ENCODE measurements at places on chromosomes 6 and 20.

- no peak for DNase-seq
These were observed 23.8 kb upstream of the SAMHD1 start for GRCh38 chr20:36975099-36975818.

- no peak for DNase-seq
These were observed 78.5 kb upstream of the BHLHE23 start for GRCh38 chr20:63085151-63085861.

DNA sequence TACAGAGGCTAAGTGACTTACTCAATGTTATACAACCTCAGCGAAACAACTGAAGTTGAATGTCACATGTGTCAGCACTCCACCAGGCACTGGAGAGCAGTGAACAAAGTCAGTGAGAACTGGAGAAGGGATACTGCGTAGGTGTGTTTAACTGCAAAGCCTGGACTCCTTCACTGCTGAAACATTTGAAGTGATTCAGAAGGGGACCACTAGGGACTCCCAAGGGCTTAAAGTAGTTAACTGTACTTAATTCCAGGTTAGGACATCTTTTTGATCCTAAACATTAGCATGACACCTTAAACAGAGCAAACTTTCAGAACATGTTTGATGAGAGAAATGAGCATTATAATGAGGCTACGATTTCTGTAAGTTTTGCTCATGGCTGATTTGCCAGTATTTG, 45.0 kb upstream of the ZBTB24 start:
- DNase-seq: no peak

- no peak for DNase-seq
These were observed 7.3 kb downstream of the RGS17 start for GRCh38 chr6:153123801-153124200.

GRCh38 chr6:69835414-69836179, 30.8 kb upstream of the COL19A1 start:
- no peak for DNase-seq

DNA sequence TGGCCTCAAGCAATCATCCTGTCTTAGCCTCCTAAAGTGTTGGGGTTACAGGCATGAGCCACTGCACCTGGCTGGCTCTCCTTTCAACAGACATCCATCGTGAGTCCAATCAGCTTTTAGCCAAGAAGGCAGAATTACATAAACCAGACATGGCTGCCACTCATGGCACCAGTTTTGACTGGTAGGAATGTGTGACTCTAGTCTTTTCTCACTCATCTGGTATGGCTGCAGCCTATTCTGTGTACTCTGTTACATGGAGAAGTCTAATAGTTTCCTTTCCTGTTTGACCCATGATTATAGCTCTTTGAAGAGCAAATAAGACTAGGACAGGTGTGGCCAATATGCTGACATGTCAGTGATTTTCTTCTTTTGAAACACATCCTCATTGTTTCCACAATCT, 27.0 kb upstream of the RNF144B start:
- DNase-seq: no peak

GRCh38 chr6:109455437-109456110, at the start of gene MICAL1:
Gene MICAL1, minus strand, starts transcription at chr6:109455772. Its CDS starts 1,576 bp downstream, at chr6:109454196.
- peak; percentile 55 for DNase-seq

DNA sequence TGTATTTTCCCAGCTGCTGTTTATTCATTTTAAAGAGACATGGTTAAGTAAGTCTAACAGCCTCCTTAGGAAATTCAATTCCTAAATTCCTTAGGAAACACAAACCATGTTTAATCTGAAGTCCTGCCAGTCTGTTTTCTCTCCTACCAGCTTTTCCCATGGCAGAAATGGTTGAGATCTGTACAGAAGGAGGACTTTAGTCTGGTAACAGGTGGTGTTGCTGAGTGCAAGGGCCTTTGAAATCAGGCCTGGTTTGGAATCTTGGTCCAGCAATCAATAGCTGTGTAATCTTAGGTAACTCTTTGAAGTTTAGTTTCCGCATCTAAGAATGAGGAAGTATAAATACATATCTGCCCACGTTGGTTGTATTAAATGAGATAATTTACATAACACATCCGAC, 232.5 kb downstream of the LAMA2 start:
- DNase-seq: no peak

- no peak for DNase-seq
These were observed 13.8 kb downstream of the ADA start for GRCh38 chr20:44637522-44638372.

- DNase-seq: peak; percentile 79
These were observed at the start of gene ANKRD6 for GRCh38 chr6:89432875-89433251. Gene ANKRD6, plus strand, starts transcription at chr6:89433152. Its CDS starts 133,825 bp downstream, at chr6:89566977.

- DNase-seq: no peak
These were observed 239.8 kb upstream of the SULF2 start for GRCh38 chr20:48025051-48025515.

GRCh38 chr6:41801380-41801779, 13.9 kb downstream of the TOMM6 start:
- DNase-seq: no peak

GRCh38 chr6:132525866-132526265, 12.2 kb upstream of the TAAR9 start:
- DNase-seq: no peak

DNA sequence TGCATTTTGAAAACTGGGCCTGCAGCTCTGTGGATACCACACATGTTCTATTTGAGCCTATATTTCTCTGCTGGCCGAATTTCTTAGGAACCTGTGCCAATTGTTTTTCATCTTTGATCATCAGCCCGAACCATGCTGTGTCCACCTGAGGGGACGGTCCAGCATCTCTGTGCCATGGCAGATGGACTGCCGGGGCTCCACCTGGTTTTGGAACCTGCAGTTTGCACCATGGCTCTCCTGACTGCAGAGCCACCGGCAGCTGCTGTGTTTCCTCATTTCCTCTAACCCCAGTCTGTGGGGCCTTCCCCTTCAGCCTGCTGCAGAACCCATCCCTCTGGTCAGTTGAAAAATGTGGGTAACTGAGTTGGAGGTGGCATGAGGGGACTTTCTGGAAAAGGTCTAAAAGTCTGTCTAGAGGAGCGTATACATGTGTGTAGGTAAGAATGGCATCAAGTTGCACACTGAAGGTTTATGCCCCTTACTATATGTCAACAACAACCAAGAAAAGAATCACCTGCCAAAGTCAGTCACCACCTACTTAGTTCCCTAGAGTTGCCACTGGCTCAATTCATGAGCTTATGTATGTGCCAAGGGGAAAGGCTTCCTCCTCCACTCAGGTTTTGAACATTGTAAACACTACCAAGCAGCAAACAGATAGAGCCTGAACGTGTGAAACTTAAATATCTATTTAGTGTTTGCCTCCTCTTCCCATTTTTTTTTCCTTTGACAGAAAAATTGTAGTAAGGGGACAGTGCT, 548.2 kb downstream of the PRKN start:
- no peak for DNase-seq

DNA sequence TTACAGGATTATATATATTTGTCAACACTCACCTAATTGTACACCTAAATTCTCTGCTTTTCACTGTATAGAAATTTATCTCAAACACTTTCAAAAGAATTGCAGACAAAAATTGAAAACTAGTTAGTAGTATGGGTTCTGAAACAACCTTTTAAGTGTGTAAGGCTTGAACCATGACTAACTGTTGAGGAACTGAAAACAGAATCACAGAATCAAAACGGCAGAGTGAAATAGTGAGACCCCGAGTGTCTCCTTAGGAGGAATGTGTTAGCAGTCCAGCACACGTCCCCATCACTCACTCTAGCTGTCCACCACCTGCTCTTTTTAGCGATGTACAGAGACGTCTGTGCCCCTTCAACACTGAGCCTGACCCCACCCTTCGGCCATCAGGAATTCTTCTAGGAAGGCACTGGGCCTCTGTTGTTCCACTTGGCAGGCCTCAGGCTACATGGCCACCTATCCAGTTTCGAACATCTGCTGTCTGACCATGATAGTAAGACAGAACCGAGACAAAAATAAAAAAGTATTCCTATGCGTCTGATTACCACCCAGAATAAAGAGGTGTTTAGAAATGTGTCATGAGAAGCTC, 227.4 kb downstream of the C6orf118 start:
- DNase-seq: no peak

GRCh38 chr6:70162972-70163371, 139.9 kb downstream of the COL9A1 start:
- no peak for DNase-seq

DNA sequence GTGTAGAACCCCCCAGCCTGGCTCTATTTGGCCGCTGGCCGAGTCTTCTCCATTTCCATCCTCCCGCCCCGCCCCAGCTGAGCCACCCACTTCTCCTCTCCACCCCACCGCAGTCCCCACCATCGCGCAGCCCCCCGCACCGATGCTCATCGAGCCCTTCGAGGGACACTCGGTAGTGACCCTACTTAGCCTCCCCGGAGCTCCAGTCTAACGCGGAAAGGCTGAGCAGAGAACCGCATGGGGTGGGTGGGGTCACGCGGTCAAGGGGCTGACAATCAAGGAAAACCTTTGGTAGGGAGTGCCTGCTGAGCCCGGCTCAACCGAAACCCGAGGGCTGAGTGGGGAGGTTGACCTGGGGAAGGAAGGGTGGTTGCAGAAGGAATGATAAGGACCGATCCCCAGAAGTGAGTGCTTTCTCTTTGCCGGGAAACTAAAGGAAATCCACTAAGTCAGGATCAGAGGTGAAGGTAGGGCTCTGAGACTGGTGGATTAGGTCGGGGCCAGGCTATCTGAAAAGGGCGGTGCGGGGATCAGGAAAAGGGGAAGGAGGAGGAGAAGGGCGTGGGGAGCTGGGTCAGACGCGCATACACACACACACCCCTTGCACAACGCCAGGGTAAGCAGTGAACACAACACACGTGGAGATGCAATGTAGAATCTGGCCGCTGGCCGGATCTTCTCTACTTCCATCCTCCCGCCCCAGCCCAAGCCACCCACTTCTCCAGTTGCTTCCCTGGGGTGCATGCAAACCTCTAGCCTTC, 49.8 kb downstream of the CPXM1 start:
- DNase-seq: no peak

GRCh38 chr20:45826381-45827019, 612 bp downstream of the TNNC2 start:
- no peak for DNase-seq

DNA sequence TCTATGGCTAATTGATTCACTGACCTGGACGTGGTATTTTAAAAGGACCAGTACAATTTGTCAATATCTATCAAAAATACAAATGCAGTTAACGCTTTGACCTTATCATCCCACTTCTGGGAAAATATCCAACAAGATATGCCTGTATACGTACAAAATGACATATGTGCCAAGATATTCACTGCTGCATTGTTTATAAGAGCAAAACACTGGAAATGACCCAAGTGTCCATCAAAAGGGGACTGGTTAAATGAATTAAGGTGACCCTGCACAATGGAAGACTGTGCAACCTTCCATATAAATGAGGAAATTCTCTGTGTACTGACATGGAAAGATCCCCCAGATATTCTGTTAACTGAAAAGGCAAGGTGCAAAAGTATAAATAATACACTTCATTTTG, 13.9 kb downstream of the TRAM2 start:
- no peak for DNase-seq

DNA sequence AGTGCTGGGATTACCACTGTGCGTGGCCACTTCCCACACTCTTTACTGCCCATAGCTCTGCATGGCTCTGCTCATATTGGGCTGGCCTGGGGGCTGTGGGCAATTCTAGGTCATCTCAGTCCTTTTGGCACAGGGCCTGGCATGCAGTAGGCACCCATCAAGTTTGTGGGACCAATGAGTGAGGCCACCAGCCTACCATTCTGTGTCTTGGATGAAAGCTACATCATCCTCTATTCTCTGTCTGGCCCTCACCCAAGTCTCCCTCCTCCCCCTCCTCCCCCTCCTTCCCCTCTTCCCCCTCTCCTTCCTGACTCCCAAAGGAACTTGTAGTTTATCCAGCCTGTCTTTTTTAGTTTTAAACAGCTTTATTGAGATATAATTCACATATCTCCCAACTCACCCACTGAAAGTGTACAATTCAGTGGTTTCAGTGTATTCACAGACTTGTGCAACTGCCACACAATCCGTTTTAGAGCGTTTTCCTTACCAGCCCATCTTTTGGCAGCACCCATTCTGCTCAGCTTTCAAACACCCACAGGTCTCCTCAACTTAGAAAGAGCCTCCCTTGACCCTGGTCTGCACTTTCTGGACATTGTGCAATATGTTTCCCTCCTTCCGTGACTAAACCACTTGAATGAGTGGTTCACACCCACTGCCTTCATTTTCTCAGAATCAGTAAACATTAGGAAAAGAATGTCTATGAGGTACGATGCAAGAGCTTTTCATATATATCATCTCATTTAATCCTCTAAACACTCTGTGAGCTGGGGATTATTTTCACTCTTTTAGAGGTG, 21.5 kb upstream of the MRPS18A start:
- DNase-seq: no peak

- DNase-seq: no peak
These were observed 3.0 kb downstream of the DNPH1 start for GRCh38 chr6:43226192-43226851.

- no peak for DNase-seq
These were observed 1.9 kb upstream of the DEF6 start for GRCh38 chr6:35295521-35296315.

DNA sequence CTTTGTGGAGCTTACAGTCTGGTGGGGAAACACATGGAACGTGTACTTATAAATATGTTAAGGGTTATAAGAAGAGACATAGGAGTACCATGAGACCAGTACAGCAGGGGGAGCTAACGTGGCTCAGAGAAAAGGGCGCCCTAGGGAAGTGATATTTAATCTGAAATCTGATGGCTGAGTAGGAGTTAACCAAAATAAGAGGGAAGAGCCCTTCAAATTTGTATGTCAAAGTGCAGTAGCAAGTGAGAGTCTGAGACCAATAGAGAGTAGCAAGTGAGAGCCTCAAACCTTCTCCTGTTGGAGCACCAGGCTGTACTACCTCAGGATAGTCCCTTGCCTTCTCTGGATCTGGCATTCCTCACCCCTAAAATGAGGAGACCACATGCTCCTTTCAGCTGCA, 6.1 kb upstream of the PKIG start:
- DNase-seq: no peak

- DNase-seq: no peak
These were observed 1.1 kb downstream of the EPB41L1 start for GRCh38 chr20:36155629-36155971.

DNA sequence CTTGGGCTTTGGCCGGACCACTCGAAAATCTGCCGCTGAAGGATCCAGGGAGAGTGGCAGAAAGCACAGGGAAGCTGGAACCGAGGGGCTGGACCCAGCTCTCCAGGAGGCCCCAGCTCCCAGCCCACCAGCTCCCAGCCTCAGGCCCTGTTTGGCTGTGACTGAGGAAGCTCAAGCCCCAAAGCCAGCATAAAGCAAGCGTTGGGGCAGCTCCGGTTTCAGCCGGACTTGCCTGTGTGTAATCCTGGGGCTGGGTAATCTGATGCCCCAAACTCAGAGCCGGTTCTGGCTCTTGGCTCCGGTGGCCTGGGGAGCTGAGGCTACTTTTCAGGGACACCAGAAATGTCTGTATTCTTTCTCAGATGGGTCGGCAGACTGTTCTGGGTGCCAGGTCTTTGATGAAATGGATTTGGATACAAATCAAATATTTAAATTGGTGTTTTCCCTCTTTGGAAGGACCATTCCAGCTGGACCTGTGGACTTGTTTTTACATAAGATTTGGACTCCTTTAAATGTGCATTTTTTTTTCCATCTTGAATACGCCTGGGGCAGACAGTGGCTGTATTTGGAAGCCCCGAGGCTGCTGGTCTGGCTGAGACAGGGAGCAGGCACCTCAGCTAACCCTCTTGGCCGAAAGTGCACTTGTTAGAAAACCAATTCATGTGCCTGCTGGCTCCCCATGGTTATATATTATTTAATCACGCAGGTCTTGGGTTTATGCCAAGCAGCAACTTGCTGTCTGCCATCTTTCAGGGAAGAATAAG, 29.7 kb downstream of the RPP40 start:
- no peak for DNase-seq
